Inflammatory macrophage (primary cell): ENCODE measurements at places on chromosomes 2 and 18.

DNA sequence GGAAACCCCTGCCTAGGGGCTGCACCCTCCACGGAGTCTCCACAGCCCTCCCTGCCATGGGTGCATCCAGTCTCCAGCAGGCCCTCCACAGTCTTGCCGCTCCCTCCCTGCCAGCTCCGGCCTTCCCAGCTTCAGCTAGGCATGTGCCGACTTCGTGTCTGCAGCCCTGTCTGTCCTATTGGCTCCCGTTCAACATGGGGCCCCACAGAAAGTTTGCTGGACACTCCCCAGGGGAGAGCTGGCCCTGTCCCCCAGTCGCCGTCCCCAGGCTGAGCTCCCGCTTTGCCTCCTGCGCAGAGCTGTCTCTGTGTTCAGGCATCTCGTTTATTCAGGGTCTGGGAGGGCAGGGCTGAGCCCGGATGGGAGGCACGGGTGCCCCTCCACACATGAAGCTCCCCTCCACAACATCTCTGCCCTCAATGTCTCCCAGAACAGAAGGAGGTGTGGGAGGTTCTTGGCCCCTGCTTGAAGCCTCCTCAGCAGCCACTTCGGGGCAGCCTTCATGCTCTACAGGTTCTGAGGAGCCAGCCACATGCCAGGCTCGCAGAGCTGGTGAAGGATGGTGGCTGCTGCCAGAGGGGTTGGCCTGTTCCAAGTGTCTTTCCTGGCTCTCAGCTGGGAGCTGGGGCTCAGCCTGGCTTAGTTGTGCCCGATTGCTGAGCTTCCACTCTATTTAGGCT lies 120.1 kb upstream of the PXDN start:
- no peak for DNase-seq

DNA sequence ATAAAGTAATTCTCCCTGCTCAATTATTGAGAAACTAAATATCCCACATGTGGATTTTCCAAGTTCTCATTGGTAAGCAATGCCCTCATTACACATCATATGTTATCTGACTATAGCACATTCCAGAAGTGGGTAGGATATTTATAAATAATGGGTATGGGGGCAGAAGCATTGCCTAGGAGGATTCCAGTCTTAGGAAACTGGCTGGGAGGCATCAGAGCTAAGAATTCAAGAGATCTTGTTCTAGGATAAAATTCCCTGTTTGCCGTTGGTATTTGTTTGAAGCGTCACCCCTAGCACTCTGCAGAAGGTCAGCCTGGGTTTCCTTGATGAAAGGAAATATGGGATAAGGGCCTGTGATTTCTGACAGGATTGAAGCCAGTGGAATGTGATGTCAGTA lies 20.1 kb downstream of the SIX2 start:
- DNase-seq: no peak

GRCh38 chr2:127086990-127087790 lies 19.8 kb downstream of the BIN1 start:
- DNase-seq: peak; percentile 63

DNA sequence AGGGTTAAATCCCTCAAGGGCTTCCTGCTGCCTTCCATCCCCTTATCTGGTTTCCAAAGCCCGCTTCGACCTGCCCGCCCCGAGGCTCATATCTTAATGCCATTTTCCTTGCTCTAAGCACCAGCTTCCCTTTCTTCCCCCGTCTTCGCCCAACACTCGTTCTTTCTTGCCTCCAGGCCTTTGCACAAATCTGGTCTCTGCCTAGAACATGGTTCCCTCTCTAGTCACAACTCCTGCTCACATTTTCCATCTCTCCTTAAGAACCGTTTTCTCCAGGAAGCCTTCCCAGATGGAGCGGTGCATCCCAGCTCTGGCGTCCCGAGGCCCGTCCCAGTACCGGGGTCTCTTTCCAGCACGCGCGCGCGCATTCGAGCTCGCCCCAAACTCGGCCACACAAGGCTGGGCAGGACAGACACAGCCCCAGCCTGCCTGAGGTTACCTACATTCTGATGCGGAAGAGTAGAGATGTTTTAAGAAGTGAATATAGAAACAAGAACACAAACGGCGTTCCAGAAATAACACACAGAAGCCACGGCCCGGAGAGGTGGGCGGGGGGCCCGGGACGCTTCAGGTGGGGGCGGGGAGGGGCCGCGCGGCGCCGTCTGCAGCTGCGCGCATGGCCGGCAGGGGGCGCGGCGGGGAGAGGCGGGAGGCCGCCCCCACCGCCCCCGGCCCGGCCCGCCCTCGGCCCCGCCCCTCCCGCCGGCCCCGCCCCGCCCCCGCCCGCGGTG lies at the start of gene DGKD:
DGKD (plus strand) TSS at position 726 of the 731 bp plus-strand sequence. CDS start 25 bp downstream, outside the sequence.
- DNase-seq: peak; percentile 62

DNA sequence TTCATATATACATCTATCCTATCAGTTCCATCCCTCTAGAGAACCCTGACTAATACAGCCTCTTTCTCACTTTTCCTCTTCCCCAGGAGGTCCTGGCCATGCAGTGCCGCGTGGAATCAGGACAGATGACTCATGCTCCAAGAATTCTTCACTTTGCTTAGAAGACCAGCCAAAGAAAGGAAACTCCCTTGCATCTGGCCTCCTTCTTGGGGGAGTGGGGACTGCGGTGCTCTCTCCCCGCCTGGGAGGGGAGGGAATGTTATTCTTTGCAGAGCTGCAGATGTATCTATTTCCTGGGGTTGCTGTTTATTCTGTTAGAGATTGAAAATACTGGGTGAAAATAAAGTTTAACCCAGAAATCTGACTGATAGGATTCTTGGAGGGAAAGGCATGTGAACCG lies 111.5 kb upstream of the SH3BP4 start:
- no peak for DNase-seq

GRCh38 chr2:15654727-15655073 lies 63.0 kb downstream of the DDX1 start:
- DNase-seq: no peak

- DNase-seq: no peak
Measured at GRCh38 chr2:163044114-163044513, 205.5 kb upstream of the KCNH7 start.

DNA sequence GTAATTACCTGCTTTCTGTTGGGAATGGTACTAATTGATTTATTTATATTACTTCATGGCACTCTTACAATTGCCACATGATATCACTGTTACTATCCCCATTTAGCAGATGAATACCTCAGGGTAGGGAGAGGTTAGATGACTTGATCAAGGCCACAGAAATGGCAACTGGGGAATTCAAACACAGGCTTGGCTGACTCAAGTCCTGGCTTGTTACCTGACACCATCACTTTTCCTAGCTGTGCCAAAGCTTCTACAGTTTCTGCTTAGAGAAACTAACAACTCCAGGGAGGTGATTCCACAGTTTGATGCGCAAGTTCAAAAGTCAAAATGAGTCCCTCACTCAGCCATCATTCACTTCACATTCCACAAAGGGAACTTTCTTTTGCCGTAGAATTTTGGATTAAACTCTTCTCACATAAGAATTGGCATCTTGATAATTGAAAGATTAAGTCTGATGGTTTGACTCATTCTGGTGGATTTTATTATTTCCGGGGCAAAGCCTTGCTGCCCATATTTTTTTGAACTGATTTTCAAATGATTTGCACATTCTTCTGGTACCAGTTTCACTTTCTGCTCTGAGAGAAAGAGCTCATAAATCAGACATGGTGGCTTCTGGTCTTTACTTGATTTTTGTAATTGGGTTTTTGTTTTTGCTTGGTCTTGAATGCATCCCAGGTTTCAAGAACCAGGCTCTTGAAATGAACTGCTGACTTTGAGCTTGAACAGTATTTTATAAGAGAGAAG lies 656.8 kb downstream of the BCL11A start:
- DNase-seq: no peak
